CD4-positive, alpha-beta T cell (primary cell): ENCODE measurements at places on chromosomes 6 and 20. TPM values are rescaled to one million over a fixed set of nuclear protein-coding genes. Genes with fewer than 3 reads are reported as not detected.

Gene BPIFB2
- total RNA-seq = not detected

Gene MLIP
- not detected for total RNA-seq

Gene RAB5IF
- total RNA-seq = 62.6 TPM

Gene MLN
- total RNA-seq = not detected

Gene AIF1
- total RNA-seq = 35.5 TPM

Gene TMEM74B
- total RNA-seq = 0.17 TPM

Gene EPB41L1
- total RNA-seq = 0.25 TPM

Gene EDN3
- total RNA-seq = 1.0 TPM

Gene ZNF311
- total RNA-seq = 0.25 TPM
